Bronchial epithelial cell (primary cell): ENCODE measurements at places on chromosomes 7 and 10.

- peak; percentile 92 for DNase-seq
These were observed 28.8 kb downstream of the XPNPEP1 start for GRCh38 chr10:109894516-109894915.

- DNase-seq: no peak
These were observed 68.0 kb downstream of the DNAJC1 start for GRCh38 chr10:21935439-21936023.

DNA sequence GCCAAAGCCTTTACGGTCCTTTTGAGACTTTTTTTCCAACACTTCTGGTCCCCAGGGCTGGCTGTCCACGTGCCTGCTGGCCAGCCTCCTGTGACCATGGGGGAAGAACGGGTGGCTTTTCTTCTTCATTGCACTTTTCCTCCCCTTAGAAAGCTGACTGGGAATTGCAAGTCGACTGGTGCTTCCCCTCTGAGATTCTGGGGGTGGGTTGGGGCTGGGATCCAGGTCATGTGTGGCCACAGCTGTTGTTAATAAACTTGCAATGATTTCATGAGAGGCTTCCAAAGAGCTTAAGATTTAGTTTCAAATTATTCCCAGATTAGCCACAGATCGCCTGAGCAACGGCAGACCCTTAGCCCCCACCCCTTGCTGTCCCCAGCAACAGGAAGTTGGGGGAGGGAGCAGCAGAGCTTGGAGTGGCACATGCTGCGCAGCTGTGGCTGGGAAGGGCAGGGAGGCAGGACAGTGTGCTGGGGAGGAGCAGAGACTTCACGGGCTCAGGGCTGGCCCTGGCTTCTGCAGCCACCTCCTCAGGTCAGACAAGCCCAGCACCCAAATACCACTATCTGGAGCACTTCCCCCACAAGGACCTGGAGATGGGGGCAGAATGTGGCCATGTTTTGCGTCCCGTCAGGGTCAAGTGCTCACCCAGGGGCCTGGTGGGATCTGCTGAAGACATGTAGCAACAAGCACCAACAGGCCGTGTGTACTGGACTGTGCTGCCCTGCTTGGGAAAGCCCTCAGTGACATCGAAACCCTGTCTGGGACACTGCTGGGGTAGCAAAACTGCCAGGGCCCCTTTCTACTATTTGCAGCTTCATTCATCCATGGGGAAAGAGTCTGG lies 147.1 kb downstream of the RNF216 start:
- DNase-seq: no peak

DNA sequence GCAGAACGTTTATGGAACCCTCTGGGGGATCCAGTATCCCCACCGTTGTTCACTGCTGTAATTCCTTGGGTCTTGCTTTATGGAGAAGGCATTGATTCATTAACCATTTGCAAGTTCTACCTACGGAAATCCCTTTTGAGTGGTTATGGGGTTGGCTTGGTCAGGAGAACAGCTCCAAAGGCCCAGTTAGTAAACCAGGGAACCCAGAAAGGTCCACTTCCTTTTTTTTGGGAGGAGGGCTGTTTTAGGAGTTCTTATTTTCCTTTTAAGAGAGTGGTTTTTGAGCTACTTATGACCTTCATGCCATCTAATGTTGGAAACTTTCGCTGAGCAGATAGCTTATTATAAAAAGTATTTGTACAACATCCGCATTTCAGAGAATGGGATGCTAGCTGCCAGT lies 1.3 kb downstream of the POR start:
- DNase-seq: no peak

GRCh38 chr7:54987772-54988171 lies 31.0 kb upstream of the EGFR start:
- no peak for DNase-seq

DNA sequence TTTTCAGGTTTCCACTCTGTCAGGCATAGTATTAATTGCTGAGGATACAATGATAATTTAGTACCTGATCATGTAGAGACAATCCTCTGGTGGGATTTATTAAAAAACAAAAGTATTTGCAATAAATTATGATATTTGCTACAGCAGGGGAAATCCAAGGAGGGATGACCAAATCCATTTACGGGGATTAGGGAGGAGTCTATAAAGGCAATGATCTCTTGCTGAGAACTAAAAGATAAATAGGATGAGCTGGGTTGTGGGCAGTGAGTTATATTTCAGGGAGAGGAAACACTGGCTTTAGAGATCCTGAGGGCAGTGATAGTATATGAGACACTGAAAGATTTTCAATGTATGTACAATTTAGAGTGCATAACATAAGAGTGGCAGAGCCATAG lies 305.5 kb downstream of the GPR37 start:
- no peak for DNase-seq

GRCh38 chr7:832167-832967 lies at the start of gene SUN1:
TSS of gene SUN1 (plus strand) at chr7:832476. CDS start at chr7:832525, 49 bp downstream.
- peak; percentile 98 for DNase-seq

DNA sequence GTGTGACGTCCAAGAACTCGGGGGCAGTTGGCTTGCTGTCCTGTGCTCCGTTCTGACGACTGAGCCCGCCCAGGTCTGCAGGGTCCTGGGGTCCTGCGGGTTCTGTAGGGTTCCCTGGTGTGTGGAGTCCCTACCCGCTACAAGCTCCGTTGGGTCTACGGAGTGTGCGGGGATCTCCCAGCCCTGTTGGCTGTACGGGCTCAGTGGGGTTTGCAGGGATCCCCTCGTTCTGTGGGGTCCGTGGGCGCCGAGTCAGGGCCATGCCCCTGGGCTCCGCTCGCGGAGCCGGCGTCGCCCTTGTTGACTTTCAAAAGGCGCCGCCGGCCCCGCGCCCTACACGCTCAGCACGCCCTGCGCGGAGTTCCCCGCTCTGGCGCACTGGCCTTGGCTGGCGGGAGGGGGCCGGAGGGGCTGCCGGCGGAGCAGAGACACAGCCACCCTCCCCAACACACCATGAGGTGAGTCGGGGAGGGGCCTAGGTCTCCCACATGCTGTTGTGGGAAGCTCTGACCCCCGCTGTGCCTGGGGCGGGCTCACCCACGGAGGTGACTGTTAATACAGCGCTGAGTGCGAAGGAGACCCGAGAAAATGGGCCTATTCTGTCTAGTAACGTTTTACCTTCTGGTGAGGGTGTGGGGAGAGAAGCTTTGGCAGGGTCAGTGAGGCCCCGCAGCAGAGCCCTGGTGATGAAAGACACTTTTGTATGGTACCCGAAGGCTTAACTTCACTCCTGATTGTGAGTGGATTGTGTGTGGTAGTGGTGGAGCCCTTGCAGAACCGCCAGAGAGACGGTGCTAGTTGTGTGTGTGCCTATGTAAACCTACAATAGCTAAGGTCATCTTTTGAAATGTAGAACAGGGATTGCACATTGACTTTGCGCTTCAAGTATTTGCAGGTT lies 8.1 kb downstream of the TASOR2 start:
- no peak for DNase-seq

DNA sequence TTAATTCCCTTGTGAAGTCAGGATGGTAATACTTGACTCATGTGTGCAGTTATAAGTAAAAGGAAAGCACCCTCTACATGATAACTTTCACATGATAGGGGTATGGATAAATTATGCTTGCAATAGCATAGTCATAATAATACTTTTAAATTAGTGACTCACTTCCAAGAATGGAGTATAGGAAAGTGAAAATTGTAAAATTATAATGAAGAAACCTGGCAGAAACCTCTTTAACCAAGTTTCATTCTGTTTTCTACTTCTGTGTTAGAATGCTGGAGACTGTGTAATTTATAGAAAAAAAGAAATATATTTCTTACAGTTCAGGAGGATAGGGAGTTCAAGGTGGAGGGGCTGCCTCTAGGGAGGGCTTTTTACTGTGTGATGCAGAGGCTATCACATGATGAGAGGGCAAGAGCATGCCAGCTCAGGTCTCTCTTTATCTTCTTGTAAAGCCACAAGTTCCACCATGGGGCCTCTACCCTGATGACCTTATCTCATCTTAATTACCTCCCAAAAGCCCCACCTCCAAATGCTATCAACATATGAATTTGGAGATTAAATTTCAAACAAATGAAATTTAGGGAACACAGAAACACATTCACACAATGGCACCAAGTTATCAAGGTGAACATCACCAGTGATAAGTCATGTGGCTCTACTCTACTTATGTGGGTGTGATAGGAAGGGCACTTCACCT lies 43.2 kb downstream of the HDAC9 start:
- DNase-seq: no peak

DNA sequence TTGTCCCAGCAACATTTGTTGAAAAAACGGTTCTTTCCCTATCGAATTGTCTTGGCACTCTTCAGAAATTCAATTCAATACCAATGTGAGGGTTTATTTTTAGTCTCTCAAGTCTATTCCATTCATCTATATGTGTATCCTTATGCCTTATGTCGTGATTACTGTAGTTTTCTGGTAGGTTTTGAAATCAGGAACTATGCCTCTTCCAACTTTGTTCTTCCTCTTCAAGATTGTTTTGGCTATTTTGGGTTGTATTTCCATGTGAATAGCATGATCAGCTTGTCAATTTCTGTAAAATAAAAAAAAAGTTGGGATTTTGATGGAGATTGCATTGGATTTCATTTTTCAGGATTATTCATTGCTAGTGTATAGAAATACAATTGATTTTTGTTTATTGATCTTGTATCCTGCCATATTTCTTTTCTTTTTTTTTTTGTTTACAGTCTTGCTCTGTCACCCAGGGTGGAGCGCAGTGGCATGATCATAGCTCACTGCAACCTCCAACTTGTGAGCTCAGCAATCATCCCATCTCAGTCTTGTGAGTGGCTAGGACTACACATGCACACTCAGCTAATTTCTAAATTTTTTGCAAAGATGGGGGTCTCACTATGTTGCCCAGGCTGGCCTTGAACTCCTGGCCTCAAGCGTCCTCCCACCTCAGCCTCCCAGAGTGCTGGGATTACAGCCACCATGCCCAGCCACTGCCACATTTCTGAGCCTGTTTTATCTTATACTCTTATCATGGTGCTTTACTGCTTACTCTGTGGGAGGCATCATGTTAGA lies 46.2 kb upstream of the MKLN1 start:
- no peak for DNase-seq

DNA sequence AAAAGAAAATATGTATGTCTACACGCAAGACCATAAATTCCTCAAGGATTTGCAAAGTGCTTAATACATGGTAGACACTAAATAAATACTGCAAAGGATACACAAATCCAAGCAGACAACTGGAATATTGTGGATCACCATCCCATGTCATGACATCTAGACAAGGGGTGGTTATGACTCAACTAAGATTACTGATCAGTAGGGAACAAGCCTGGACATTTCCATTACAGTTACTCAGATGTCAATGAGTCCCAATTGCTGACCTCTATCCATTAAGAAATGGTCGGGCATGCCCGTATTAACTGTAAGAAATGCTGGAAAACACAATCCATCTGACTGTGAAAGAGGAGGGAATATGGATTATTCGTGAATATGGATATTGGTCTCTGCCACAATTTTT lies 27.6 kb upstream of the RUFY2 start:
- peak; percentile 86 for DNase-seq

- DNase-seq: no peak
These were observed 12.7 kb downstream of the ZMIZ1 start for GRCh38 chr10:79081353-79082034.

GRCh38 chr7:91243591-91244301 lies 20.5 kb upstream of the FZD1 start:
- no peak for DNase-seq

GRCh38 chr7:47577321-47577919 lies 4.5 kb downstream of the TNS3 start:
- DNase-seq: no peak

- DNase-seq: no peak
These were observed 423.2 kb upstream of the PCDH15 start for GRCh38 chr10:55224007-55224781.

- DNase-seq: peak; percentile 29
These were observed 29.3 kb upstream of the DDX50 start for GRCh38 chr10:68871731-68872342.

- no peak for DNase-seq
These were observed 412.6 kb downstream of the GFRA1 start for GRCh38 chr10:115860182-115861107.
